ENCODE measurements at places on chromosomes 5 and 9. TPM values are rescaled to one million over a fixed set of nuclear protein-coding genes. Genes with fewer than 3 reads are reported as not detected.

GRCh38 chr5:96885518-96886338 is 9.4 kb downstream of the ERAP2 start:
- peak overlapping the region; percentile 76 for H3K27ac ChIP-seq
- no peaks in the 10 kb centered on the region for H3K27me3 ChIP-seq

- no peak for DNase-seq
- no peaks in the 10 kb centered on the region for H3K4me1 ChIP-seq
- H3K4me3 ChIP-seq, result no peak overlapping the region
- H3K27me3 ChIP-seq, result no peaks in the 10 kb centered on the region
- no peak overlapping the region for H3K27ac ChIP-seq
Measured at GRCh38 chr5:76781775-76782174, 37.1 kb upstream of the F2RL1 start.

- no peak overlapping the region for H3K27ac ChIP-seq
- H3K36me3 ChIP-seq, result no peaks in the 10 kb centered on the region
- DNase-seq, result no peak
Measured at GRCh38 chr5:122181863-122182262, 52.5 kb downstream of the ZNF474 start.

Gene SPINK6
- not detected for total RNA-seq

DNA sequence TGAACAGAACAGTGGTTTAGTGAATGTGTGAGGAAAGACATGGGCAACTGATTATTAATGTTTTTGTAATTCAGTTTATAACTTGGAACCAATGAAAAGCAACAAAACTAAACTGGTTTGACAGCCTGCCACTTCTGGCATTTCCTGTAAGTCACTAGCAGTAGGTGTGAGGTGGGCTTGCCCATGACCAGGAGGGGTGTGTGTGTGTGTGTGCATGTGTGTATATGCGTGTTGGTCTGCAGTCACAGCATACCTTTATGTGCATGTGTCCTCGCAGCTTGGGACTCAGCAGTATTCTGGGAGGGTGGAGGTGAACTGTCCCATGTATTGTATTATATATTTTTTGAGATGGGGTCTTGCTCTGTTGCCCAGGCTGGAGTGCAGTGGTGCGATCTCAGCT is 32.3 kb downstream of the OTULIN start:
- H3K36me3 ChIP-seq, result peaks cover 53% of the 10 kb centered on the region
- no peak overlapping the region for H3K27ac ChIP-seq
- no peak overlapping the region for H3K4me3 ChIP-seq
- no peak for DNase-seq
- H3K4me1 ChIP-seq, result peaks cover 12% of the 10 kb centered on the region

Gene NSMF
- 111 TPM for total RNA-seq

DNA sequence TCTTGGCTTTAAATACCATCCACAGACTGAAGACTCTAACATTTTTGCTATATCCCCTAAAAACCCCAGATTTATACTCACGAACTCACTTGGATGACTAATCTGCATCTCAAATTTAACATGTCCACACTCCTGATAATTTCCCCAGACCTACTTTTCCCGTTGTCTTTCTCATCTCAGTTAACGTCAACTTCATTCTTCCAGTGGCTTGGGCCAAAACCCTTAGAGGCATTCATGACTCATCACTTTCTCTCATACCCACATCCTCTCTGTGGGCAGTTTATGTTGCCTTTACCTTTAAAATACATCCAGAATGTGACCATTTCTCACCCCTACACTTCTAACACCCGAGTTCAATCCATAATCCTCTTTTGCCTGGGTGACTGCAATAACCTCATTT is 96.7 kb downstream of the EDIL3 start:
- no peak overlapping the region for H3K27ac ChIP-seq
- no peaks in the 10 kb centered on the region for H3K36me3 ChIP-seq

Gene OMD
- total RNA-seq, result not detected

Measured in natural killer cell (primary cell).